Head of caudate nucleus (tissue), 42 donors: ENCODE measurements at places on chromosomes 7 and 10.

GRCh38 chr10:14608381-14609001 lies 166.2 kb downstream of the FAM107B start:
- DNase-seq, result no peak

DNA sequence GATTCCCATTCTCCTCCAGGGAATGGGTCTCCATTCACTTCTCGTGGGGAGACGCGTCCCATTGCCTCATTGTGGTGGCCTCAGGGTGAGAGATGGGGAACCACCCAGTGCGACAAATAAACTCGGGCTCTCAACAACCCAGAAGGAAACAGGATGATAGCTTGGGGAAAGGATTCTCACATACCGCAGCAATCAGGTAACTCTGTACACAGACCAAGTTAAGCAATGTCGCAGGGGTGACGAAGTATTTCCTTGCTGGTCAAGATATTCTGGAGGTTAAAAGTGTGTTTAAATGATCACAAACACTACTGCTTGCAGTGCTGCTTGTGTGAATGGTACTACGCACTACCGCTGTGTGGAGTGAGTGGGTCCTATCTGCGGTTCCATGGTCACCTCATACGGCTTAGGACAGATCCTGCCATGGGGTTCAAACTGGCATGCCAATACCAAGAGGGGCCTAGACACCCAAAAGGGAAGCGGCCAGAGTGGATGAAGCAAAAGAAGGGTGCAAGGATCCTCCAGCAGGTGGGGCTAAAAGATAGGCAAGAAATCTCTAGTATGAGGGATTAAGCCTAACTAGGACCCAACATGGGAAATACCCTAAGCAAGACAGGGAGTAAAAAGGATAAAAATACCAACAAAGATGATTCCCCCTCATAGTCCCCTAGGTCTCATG lies 143.8 kb upstream of the TMEM106B start:
- DNase-seq, result peak; percentile 54

GRCh38 chr10:73229567-73229966 lies 17.5 kb downstream of the DNAJC9 start:
- DNase-seq, result no peak

- peak; percentile 66 for DNase-seq
Observed at GRCh38 chr7:130071701-130072622, 1.6 kb downstream of the KLHDC10 start.

DNA sequence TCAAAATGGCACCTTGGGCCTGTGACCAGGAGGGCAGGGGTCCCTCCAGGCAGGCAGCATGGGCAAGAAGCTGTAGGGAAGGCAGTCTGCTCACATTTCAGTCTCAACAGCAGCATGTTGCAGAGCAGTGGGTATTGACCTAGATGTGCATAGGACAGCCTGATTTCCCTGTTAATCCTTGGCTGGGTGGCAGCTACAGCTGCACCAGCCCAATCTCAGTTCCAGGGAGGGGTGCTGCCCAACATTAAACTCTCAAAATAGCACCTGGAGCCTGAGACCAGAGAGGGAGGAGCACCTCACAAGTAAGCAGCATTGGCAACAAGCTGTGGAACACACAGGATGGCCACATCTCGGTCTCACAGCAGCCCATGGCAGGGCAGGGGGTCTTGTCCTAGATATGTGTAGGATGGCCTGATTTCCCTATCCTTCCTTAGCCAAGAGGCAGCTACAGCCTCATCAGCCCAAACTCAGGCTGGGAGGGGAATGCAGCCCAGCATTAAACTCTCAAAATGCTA lies 10.3 kb downstream of the TMEM140 start:
- no peak for DNase-seq

GRCh38 chr10:108496106-108496505 lies 1331.6 kb upstream of the SORCS1 start:
- no peak for DNase-seq
